Cerebellar nuclear complex (tissue), 1 donor: ENCODE measurements at places on chromosomes 6 and 20.
A peak's percentile ranks its signal among the peaks of the same experiment; 100 is the strongest.

GRCh38 chr6:166277892-166278578, 30.2 kb downstream of the PRR18 start:
- no peak for DNase-seq

GRCh38 chr6:96465321-96465903, 56.2 kb upstream of the UFL1 start:
- no peak for DNase-seq

- DNase-seq, result no peak
Observed at GRCh38 chr20:51854921-51855320, 52.6 kb upstream of the SALL4 start.

DNA sequence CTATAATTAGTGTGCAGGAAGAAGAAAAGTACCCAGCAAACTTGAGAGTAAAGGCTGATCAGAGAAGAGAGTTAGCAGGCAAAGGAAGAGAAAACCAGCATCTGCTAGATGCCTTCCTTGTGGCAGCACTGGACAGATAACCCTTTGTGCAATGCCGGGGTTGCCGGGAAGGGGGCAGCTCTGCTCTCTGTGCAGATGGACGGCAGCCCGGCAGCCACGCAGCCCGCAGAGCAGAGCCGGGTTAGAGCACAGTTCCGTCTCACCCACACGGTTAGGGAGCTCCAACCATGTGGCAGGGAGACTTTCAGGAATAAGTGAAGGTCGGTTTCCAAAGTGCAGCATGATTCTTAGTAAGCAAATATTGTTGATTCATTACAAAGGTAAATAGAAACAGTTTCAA, 80.0 kb upstream of the RPS6KA2 start:
- DNase-seq, result no peak

- peak; percentile 85 for DNase-seq
Observed at GRCh38 chr6:73372516-73372915, 2.8 kb upstream of the OOEP start.

DNA sequence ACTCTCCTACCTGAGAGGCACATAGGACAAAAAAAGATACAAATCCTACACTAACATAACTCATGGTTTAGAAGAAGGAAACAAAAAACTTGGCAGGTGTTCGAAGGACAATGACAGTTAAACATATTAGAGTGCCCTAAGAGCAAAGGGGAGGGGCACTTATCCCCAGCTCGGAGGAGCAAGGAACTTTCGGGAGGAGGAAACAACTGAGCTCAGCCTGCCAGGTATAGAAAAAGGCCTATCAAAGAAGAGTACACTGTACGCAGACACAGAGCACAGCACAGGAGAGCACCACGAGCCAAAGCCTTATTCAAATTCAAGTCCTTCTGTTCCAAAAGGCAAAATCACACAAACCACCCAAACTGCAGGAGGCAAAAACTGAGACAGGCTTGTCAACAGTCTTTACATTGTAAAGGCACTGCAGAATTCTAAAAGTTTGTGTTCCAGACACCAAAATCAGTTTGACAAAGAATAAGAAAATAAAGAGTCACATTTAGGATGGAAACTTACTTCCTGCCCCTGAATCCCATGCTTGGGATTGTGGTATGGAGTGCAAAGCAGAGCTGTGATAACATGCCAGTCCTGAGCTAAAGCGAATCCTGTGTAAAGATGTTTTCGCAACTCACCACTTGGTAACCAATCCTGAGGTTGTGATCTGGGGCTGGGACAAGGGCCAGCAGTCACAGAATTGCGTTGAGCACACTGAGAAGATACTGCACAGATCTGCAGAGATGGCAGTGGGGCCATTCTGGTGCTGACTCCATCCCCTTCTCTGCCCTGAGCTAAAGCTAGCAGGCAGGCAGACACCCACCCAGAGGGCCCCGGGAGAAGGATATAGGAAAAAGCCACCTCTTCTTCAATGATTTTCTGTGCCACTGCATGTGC, 108.6 kb downstream of the CHD6 start:
- DNase-seq, result no peak

GRCh38 chr20:59783641-59784010, 149.8 kb downstream of the SYCP2 start:
- no peak for DNase-seq

GRCh38 chr6:111780393-111780792, 92.9 kb downstream of the FYN start:
- DNase-seq, result no peak

GRCh38 chr6:36786055-36786675, 53.1 kb downstream of the CPNE5 start:
- DNase-seq, result no peak

DNA sequence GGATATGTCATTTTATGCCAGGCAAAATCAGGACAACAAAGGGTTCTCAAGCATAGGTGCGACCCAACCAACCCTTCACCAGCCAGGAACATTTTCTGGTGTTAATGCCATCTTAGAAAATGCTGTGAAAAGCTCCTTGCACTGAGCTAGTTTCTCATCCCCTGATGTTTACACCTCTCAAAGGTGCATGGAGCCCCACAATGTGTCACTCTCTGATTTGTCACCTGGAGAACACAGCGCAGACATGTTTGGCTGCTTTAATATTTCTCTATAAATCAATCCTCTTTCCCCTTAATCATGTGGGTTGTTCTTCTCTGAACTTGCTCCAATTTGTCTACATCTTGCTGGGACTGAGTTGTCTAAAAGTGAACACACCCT, 244.3 kb downstream of the TSHZ2 start:
- no peak for DNase-seq

DNA sequence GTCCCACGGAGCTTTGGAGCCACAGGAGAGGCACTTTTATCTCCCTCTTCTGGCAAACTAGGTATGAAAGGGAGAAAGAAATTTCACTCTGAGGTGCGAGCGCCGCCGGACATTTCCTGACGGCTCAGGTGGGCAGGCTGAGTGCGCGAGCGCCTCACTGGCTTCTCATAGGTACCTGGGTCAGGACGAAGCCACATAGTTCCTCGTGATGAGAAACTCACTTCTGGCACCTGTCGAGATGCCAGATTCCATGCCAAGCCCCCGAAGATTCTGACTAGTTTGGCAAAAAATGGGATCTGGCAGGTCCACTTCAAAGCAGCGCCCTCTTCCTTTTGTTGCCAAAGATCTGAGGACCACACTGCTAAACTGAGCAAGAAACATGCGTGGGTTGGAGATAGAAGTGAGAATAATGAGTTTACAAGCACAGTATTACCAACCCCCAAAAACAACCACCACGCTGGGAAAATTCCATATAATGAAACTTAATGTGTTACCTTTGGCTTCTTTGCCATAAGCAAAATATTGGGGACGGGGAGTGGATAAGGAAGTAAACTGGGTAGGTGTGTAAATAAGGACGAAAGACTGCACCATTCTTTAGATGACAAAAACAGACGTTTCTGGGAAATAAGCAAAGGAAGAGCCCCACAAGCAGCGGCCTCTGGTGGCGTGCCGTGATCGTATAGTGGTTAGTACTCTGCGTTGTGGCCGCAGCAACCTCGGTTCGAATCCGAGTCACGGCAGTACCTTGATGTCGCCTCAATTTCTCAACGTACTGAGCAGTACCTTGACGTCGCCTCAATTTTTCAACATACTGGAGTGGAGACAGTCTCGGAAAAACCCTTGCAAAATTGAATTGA, 89.8 kb upstream of the PRSS16 start:
- DNase-seq, result no peak

DNA sequence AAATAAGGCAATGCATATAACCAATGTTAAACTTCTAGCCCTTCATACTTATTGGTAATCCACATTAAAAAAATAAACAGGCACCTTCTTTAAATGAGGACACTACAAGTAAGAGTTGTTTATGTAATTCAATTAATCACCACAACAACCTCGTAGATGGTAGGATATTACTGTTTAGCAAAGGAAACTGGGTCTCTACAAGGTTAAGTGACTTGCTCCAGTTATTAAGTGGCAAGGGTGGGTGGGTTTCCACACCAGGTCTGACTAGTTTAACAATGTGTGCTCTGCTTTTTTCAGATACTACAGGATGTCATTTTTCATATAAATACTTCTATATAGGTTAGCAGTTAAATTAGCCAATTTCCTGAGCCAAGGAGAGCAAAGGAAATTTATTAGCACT, 129.1 kb downstream of the MAN1A1 start:
- DNase-seq, result no peak

DNA sequence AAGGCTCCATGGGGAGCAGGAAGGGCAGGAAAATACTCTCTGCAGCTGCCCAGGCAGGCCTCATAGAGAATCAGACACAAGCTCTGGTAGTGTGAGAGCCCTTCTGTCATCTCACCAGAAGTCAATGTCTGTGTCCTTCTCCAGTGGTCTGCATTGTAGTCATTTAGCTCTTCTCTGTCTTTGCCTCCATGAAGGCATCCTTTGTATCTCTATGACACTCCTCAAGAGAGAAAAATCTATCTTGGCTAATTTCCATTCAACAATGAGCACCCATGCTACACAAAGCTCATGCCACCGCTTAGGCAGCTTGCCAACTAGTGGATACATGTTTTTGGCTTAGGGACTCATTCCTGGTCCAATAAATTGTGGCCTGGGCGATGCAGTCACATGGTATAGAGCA, 92.1 kb downstream of the RNF217 start:
- DNase-seq, result no peak

DNA sequence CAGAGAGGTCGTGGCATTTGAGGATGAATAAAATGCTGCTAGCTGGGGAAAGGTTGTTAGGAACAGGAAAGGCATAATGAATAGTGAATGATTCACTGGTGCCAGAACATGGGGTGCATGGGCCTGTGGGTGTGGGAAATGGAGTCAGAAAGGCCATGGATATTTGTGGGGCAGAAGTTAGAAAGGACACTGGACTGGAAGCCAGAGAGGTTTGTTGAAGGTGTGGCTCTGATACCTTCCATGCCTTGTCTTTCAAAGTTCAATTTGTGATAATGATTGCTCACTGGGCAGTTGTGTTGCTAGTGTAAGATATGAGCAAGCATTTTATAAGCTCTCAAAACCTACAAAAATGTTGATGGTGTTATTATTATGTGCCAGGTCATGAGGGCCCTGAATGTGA, 32.7 kb downstream of the LRRC1 start:
- DNase-seq, result no peak

DNA sequence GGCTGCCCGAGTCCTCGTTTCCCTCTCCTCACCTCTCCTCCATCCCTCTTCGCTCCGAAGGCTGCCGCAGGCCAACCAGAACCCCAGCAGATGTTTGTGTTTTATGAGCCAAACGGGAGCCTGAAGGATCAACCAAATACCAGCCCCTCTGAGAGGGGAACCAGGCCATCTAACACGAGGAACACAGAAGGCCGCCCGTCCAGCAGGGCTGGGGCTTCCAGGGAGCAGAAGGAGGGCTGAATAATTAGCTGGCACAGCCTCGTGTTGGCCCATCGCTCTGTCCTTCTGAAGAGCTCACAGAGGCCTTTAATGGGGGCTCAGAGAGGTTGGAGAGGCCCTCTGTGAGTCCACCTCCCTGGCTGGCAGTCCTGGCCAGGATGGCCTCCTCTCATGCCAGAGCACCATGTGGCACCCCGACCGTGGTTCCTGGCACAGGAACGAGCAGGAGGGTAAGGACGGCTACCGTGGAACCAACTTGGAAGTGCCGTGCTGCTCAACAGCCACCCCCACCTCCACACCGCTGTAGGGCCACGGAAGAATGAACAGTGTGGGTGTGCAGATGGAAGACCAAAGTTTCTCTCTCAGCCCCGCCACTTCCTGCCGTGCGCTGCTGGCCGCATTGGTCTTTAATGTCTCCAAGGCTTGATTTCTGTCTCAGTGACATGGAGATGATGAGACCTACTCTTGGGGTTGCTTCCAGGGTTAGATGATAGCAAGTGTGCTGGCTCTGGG, 155.2 kb downstream of the SCML4 start:
- DNase-seq, result peak; percentile 44

- no peak for DNase-seq
Observed at GRCh38 chr20:50120935-50121693, 8.2 kb upstream of the UBE2V1 start.

- DNase-seq, result no peak
Observed at GRCh38 chr6:16912756-16913155, 151.5 kb upstream of the ATXN1 start.

DNA sequence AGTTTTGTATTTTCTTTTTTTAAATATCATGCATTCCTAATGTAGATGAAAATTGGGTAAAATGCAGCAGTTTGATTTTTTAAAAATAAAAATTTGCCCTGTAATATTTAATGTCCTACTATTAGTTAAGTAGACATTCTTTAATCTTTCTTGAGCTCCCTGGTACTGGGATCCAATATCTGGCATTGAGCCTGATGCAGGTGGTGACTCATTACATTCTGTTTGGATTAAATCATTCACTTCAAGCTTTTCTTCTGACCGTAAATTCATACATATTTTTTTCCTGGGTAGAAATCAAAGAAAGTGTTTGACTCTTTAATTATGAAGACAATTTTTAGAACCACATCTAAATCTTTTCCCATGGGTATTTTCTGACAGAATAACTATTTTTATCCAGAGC, 768.8 kb upstream of the SLC35B3 start:
- DNase-seq, result no peak

GRCh38 chr6:43972179-43972912, 154.9 kb downstream of the MRPL14 start:
- DNase-seq, result no peak

- DNase-seq, result no peak
Observed at GRCh38 chr6:146335336-146335735, 208.3 kb upstream of the RAB32 start.

GRCh38 chr6:85756982-85757381, 114.3 kb upstream of the SYNCRIP start:
- no peak for DNase-seq

GRCh38 chr6:149897015-149897697, 757 bp downstream of the RAET1E start:
- no peak for DNase-seq

DNA sequence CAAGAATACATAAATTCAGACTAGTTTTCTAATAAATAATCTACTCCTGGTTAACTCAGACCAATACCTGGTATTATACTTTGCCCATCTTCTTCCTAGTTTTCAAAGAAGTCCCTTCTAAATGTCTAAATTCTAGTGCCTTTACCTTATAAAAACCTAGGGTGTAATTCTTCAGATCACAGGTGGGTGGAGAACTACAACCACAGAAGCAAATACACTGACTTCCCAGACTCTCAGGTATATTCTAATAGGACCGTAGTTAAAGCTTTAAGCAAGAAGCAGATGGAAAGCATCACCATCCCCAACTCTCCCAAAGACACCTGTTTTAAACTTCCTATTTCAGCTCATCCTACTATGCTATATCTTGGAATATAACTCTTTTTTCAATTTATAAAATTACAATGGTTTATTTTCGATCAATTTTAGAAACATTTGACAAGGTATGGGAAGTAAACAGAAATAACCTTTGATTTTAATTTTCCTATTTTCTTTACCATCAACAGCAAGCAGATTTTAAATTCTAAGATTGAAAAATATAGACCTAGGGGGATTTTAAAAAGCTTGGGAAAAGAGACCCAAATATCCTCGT, 15.8 kb downstream of the MAN1A1 start:
- no peak for DNase-seq
